DMS153 (cell line): ENCODE measurements at places on chromosomes 6 and 20.

DNA sequence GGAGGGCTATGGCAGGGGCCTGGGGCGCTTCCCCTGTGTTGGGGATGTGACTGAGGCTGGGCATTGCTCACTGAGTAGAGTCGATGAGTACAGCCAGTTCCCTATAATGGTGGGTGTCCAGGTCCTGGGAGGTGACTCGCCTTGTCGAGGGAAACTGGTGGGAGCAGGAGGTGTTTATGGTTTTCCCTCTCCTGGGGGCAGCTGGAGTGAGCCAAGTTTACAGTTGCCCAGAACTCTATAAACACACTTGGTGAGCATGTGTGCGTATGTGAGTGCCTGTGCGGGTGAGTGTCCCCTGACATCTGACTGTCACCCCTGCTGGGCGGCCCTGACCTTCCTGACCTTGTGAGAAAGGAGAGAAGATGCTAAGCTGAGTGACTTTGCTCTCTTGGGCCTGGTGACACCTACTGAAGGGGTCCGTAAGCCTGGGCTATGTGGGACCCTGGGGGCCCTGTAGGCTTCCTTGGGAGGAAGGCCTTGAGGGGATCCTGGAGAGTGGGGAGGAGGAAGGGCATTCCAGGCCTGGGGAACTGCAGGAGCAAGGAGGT lies 65.9 kb downstream of the VEGFA start:
- DNase-seq = no peak

DNA sequence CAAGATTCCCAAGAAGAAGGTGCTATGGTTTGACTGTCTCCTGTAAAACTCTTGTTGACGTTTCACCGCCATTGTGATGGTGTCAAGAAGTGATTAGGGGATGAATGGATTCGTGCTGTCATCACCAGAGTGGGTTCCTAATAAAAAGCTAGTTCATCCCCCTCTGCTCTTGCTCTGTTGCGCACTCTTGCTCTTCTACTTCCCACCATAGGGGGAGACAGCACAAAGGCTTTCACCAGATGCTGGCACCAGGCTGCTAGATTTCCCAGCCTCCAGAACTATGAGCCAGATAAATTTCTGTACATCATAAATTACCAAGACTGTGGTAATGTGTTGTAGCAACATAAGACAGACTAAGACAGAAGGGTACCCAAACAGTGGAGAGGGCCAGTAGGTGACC lies 21.6 kb upstream of the CCDC28A start:
- no peak for DNase-seq

GRCh38 chr20:44087051-44087856 lies 99.7 kb downstream of the JPH2 start:
- DNase-seq = no peak

DNA sequence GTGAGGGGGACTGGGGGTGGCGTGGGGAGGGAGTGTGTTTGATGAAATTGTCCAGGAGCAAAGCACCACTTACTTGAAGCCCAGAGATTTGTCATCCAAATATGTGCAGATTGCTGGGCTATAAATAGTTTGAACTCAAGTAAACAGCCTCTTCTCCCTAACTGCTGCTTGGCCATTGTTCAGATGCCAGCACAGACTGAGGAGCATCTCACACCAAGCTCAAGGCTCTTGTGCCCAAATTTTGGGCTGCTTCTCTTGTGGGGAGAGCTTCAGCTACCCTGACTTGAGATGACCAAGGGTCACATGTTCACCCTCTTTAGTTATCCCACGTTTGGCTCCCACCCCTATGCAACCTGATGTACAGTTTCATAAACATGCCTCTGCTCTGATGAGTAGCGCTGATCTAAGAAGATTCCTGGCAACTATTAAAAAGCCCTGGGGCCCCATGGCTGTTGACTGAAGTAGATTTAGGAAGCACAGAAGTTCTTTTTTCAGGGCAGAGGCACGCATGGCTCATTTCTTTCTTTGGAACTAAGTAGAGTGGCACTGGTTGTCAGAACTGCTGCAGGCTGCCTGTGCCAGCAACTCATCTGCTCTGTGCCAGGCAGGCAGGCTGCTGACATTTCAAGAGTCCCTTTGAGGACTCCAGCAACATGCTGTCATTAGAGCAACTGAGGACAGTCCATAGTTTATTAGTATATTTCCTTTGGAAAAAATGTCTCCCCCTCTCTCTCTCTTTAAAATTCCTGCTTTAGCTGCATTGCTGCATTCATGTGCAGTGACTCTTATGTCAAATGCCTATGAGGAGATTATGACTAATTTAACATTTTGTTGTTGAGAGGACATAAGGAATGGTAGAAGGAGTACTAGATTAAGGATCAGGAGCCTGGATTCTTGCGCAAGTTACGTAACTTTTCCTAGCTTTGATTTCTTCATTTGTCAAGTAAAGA lies 9.6 kb upstream of the PKIG start:
- no peak for DNase-seq

GRCh38 chr20:49349694-49350252 lies 71.9 kb upstream of the ZNFX1 start:
- no peak for DNase-seq

GRCh38 chr6:169843991-169844390 lies 92.6 kb downstream of the ERMARD start:
- DNase-seq = no peak

GRCh38 chr6:1481286-1481685 lies 91.9 kb downstream of the FOXF2 start:
- DNase-seq = no peak

- no peak for DNase-seq
Observed at GRCh38 chr6:99608059-99608885, 1.6 kb downstream of the PRDM13 start.

DNA sequence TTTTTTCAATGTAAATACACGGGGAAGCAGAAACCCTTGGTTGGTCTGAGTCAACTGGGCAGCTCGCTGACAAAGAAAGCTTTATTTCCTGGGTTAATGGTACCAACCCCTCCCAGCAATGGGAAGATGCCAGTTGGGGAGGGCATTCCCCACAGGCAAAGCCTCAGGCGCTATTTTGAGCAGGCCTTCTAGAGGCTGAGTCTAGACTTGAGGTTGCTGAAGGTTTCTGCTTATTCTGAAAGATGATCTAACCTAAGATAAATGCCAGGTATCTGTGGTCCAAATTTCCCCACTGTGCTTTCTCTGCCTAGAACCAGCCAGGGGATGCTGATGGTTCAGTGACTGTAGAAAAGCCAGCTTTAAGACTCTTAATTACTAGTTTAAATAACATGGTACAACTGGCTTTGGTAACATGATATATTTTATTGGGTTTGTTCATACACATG lies 172.5 kb upstream of the JARID2 start:
- no peak for DNase-seq

DNA sequence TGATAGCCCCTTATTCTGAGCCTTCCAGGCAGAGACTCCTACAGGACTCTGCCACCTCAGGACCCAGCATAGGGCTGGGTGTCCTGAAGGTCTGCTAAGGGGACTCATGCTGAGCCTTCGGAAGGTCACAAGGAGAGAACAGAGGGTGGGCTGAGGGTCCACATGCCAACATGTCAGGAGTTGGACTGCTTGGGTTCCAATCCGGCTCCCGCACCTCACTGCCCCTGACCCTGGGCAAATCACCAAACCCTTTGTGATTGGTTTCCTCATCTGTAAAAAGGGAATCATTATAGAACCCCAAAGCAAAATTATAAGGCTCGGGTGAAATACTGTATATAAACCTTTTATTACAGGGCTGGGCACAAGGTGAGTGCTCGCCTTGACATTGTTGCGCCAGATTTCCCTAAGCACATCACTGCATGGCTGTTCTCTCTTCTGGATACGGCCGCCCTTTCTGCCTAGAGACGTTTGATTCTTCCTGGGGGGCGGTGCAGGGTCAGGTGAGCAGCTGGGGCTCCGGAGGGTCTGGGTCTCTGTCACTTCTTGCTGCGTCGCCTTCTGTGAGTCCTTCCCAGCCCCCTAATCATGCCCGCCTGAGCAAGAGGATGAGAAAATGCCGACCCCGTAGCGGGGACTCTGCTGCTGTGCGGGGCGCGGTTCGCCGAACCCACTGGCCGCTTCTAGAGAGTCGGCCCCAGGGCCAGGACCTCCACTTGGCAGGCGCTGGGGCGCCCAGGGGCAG lies 90.5 kb upstream of the EPB41L1 start:
- no peak for DNase-seq

DNA sequence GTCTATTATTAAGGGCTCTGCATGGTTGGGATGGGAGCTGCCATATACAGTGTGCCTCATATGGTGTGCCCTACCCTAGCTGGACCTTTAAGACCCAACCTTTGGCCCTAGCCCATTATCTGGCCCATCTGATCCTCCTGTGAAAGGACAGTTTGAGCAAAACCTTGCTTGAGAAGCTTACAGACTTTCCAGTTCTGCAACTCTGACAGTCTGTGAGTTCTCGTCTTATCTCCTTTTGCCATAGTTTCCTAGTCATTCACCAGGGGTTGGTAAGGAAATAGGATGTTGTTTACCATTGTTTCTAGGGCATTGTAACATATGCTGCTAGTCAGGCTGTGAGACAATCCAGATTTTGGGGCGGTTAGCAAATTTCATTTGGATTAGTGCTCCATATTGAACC lies 17.2 kb downstream of the CTNNBL1 start:
- no peak for DNase-seq

DNA sequence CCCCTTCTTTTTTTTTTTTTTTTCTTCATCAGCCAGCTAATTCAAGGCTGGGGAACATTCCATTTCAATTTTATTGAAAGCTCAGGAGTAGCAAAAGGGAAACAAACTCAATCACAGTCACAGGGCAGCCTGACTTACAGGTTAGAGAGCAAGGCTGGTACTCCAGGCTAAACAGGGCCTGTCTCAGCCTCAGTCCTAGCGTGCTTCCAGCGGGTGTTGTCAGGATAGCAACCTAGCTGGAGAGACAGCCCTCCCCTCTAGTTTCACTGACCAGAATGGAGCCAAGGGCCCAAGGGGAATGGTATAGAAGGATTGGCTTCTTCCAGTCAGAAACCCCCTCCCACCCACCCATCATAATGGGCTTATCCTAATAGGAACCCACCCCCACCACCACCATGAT lies 132.9 kb downstream of the PXDC1 start:
- DNase-seq = no peak

DNA sequence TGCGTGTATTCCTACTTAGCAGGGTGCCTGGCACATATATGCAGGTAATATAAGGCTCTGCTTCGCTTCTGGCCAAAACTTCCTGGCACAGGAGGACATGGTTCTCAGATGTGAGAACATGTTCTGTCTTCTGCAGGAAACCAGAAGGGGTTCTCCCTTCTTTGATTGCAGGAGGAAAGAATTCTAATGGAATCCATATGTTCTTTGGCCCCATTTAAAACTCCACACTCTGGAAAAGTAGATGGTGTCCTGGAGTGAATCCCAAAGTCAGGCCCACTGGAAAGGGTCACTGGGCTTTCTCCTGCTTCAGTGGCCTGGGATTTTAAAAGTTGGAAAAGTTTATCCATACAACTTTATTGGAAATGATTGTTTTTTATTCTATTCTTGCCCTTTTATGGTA lies 16.4 kb upstream of the CYP24A1 start:
- no peak for DNase-seq

GRCh38 chr20:60950561-60950960 lies 301.5 kb upstream of the CDH4 start:
- DNase-seq = no peak

GRCh38 chr6:71879016-71879415 lies 7.3 kb upstream of the RIMS1 start:
- DNase-seq = no peak

- no peak for DNase-seq
Observed at GRCh38 chr6:138404666-138405337, 779 bp downstream of the HEBP2 start.

DNA sequence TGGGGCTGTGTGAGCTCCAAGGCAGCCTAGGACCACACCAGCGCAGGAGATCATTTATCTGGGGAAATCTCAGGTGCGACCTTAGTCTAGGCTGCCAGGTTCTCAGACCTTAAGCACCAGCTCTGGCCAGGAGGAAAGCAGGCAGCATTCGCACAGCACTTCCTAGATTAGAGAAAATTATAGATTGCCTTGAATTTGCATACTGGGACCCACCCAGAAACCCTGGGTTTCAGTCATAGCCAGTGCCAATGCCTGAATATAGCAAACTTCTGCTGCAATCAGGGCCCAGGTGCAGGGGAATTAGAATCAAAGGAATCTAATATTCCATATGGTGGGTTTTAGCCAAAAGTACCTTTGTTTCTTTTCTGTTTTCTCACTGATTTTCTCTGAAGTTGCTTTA lies 204.3 kb upstream of the CST7 start:
- no peak for DNase-seq

DNA sequence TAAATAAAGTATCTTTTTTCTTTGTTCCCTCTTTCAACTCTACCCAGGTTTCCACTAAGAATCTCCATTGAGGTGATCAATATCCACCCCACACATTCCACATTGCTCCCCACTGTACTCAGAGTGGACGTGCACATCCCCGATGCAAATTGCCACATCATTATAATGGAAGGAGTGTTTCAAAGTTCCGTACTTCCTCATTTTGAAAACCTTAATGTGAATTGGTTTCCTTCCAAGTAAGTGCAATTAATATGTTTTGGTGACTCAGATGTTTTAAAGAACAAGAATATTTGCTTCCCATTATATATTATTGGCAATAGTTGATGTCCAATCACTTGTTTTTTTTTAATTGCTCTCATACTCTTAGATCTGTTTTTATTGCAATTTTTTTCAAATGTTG lies 463.6 kb downstream of the HACE1 start:
- no peak for DNase-seq

- DNase-seq = no peak
Observed at GRCh38 chr6:130743175-130743574, 84.0 kb upstream of the SMLR1 start.

- no peak for DNase-seq
Observed at GRCh38 chr20:39813190-39813829, 851.2 kb downstream of the DHX35 start.

- no peak for DNase-seq
Observed at GRCh38 chr20:11989018-11989771, 71.5 kb downstream of the BTBD3 start.

DNA sequence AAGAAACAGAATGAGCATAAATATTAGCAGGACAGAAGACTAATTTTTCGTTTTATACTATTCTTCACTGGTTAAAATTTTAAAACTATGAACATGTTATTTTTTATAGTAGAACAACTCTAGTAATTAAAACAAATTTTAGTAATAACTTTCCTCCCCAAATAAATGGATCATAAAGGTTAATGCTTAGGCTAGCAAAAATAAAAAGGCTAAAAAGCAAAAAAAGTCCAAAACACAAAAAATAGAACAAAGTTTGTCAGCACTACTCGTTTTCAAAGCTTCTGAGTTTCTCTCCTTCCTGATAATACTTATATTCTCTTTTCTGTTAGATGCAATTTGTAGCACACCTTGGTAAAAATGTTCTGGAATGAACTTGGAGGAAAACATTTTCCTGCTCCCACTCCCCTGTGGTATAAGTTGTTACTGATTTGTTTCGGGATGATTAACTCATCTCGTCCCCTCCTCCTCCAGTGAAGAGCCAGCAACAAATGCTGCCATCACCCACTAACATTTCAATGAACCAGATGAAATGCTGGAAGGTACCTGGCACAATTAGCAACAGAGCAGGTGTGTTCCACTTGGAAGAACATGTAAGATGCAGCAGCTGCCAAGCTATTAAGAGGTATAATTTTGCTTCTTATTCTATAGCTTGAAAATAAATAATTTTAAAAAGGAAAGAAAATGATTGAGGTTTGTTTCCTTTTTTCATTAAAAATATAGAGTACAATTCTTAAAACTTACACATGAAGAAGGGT lies 130.5 kb downstream of the MYB start:
- no peak for DNase-seq
